ENCODE measurements at places on chromosomes 1 and 21.

DNA sequence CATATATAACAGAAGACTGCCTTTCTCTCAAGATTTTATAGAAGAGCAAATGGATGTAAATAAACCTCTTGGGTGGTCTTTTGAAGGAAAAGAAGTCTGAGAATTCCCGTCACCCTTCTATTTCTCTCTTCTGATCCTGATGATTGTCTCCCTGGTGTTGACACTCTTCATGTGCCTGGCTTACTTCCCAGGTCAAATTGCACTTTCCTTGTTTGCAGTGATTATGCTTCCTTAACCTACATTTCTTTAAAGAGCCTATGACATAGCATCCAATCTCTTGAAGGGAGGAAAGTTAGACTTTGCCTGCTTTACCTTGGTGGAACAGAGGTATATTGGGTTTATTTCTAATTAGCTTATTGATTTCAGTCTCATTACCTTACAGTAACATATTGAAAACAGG, 80.1 kb downstream of the LRRC53 start:
- no peak for DNase-seq

GRCh38 chr1:74512170-74512915, at the start of gene LRRC53:
Gene LRRC53, minus strand, starts transcription at chr1:74512611. Its CDS starts 29,262 bp downstream, at chr1:74483349.
- DNase-seq, result no peak

DNA sequence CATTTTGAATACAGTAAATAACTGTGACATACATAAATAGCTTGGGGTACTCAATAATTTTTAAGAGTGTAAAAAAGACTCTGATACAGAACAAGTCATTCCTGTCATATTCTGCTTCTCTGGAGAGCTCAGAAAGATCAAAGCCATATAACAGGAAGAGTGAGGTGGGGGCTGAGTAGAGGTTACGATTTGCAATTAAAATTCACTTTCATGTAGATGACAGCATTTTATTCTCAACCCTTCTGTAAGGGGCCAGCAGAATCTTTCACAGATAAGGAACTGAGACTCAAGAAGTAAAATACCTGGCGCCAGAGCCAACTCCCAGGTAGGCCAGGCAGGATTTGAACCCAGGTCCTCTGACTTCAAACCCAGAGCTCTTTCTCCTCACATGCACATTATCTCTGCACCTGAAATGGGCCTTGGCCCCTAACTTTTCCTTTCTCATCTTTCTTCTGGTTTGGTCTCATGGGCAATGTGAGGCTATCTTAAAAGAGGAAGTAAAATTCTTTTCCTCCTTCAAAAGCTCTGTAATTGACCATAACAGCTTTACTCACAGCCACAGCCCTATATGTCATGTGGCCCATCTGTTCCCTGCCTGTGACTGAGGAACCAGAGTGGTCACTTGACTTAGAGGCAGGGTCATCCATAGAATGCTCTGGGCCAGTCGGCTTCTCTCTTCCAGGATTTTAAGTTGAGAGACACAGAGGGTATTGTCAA, 80.9 kb upstream of the SYT6 start:
- DNase-seq, result no peak

GRCh38 chr1:42529724-42530181, 66.7 kb downstream of the CCDC30 start:
- peak; percentile 3 for DNase-seq

- DNase-seq, result no peak
Observed at GRCh38 chr1:31105646-31106045, 40.1 kb upstream of the PUM1 start.

- DNase-seq, result peak; percentile 100
Observed at GRCh38 chr1:24018611-24019580, 38.8 kb upstream of the SRSF10 start.

- no peak for DNase-seq
Observed at GRCh38 chr1:109948285-109948630, 36.3 kb upstream of the AHCYL1 start.

DNA sequence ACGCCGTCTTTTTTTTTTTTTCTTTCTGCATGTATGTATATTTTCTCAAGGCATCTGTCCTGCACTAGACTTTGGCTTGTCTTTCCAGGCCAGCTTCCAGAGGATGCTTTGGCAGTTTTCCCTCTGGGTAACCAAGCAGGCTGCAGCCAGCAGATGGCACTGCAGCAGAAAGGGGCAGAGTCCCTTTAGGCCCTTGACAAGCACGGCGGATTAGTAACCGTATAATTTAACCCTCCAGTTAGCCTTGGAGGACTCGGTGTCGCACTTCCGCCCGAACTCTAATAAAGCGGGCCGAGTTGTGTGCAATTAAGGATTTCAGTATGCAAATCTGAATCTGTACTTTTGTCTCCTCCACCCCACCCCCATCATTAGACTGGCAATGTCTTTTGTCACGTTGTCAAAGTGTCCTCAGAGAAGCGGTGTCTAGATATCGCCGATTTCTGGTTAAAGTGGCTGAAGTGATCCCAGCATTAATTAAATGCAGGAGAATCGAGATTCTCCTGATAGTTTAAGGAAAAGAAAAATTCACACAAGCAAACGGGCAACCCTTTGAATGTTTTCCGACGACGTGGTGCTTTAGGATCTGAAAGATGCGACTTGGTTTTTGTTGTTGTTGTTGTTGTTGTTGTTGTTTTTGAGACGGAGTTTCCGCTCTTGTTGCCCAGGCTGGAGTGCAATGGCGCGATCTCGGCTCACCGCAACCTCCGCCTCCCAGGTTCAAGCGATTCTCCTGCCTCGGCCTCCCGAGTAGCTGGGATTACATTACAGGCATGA, 1.1 kb upstream of the TMEM167B start:
- peak; percentile 77 for DNase-seq

Measured in fibroblast of pulmonary artery (primary cell).